ENCODE measurements at places on chromosomes 4 and X.

- DNase-seq, result no peak
These were observed 669 bp upstream of the PPARGC1A start for GRCh38 chr4:23890369-23891063.

DNA sequence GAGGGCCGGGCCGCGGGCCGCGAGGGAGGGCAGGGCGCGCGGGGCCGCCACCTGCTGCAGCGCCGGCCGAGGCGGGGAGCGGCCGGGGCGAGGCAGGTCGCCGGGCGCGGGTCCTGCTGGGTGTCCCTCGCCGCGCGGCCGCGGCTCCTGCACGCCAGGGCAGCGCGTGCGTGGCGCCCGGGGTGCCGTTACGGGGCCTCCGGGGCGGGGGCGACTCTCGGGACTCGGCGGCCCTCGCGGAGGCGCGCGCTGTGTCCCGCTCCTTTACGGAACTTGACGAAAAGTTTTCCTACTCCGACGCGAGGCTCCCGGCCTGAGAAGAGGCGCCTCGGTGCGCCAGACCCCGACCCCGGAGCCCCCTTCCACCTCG lies 329 bp downstream of the TBC1D14 start:
- DNase-seq, result no peak

DNA sequence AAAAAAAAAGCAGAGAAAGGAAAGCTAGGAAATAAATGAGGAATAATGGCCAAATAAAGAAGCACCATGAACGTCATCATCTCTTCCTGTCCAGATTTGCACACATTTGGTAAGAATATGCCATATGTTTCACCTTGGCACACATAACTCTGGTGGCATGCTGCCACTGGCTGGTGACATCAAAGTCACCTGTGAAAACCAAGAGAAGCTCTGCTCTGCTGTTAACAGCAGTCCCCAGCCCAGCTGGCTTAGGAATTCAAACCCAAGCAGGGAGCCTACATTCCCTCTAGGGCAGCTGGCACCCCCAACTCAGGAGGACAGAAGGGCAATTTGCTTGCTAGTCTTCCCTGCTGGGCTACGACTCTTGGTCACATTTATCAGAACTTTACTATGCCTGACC lies 77.6 kb downstream of the RASL11B start:
- no peak for DNase-seq

GRCh38 chrX:76155786-76156185 lies 17.1 kb upstream of the PBDC1 start:
- no peak for DNase-seq

GRCh38 chr4:7214359-7214758 lies 22.0 kb downstream of the SORCS2 start:
- no peak for DNase-seq
